Mesenteric fat pad (tissue), 1 donor: ENCODE measurements at places on chromosomes 6 and 20. TPM values are rescaled to one million over a fixed set of nuclear protein-coding genes. Genes with fewer than 3 reads are reported as not detected.

- DNase-seq: peak; percentile 20
Observed at GRCh38 chr20:49288250-49288751, 10.4 kb upstream of the ZNFX1 start.

Gene SLC22A2
- total RNA-seq: not detected

GRCh38 chr6:137819740-137820139 lies 47.3 kb upstream of the TNFAIP3 start:
- DNase-seq: no peak

DNA sequence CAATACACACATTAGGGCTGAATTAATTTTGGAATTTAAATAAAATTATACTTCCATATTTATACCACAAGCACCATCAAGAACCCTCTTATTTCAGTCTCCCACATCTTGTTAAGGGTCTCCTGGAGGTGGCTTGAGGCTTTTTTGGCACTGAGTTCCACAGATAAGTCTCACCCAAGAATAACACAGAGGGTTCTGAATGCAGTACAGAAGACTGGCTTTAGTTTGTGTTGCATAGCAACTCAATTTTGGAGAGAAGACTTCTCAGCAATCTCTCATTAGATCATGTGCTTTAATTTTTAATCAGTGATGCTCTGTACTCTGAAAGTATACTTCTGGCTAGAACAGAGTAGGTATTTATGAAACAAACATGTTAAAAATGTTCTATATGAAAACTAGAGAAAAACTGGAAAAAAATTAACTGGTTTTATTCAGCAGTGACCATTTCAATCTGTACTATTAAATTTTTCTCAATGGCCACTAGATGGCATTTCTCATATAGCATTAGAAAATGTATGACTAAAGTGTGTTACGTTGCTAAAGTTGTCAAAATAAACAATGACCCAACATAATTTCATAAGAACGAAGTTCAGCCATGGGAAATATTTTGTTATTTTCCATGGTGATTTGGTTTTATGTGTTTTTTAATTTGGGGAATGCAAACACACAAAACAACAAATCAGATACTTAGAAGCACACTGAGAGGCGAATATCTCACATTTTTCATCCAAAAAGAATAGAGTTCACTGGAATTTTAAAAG lies 32.7 kb upstream of the MAP7 start:
- no peak for DNase-seq

GRCh38 chr6:153957394-153957793 lies 81.6 kb upstream of the OPRM1 start:
- no peak for DNase-seq
